HFFc6 (cell line): ENCODE measurements at places on chromosomes 7 and 10.
A peak's percentile ranks its signal among the peaks of the same experiment; 100 is the strongest.

DNA sequence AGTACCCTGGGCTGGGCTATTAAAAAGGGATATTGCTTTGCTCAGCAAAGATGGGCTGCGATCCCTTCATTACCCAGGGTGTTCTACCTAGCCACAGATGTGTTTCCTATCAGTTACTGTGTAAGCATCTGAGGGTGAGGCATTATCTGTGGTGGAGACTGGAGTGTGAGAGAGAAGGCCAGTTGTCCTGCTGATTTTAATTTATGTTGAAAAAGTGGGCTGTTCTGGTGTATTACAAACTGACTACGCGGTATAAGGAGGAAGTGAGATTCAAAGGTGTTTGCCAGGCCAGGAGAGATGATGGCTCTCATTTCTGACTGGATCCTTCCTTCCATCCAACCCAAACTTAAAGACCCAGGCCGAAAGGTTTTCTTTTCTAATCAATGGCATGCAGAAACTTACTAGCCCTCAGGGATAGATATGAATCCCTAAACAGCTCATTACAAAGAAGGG lies 7.6 kb downstream of the TCF7L2 start:
- peaks cover 16% of the 10 kb centered on the region for H3K36me3 ChIP-seq
- DNase-seq = no peak
- peak overlapping the region; percentile 96 for H3K4me3 ChIP-seq
- H3K27me3 ChIP-seq = no peaks in the 10 kb centered on the region
- H3K27ac ChIP-seq = peak overlapping the region; percentile 89

DNA sequence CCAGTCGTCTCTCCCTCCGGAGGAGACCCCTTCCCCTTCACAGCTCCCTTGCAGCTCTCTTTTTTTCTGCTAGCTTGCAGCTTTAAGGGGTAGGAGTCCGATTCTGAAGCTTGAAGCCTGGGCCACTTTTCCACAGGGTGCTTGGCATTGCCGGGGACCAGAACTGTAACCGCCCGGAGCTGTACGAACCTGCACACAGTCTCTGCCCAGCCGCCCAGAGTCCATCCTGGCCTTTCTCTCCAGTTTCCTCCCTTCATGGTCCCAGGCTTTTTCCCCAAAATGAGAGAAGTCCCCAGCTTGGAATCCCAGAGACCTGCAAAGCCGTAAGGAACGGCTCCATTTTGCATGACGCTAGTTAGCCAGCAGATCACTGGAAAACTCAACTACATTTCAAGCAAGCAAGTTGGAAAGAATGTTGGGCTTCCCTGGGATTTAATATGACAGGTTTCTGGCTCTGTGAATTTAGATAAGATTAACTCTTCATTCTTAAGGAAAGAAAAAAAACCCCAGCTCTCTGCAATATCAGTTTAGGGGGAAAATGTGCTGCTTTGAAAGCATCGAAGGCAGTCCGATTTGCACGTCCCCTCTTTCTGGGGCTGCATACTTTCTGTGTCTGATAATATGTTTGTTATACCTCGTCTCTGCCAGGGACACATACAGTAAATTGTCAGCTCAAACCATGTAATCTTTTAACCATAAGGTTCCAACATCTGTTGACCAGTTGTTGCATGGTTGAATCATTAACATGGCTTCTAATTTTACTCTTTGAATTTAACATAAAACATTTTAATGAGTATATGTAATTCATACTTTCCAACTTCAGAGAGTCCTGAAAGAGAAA lies 190.0 kb upstream of the LYZL2 start:
- H3K36me3 ChIP-seq = no peaks in the 10 kb centered on the region
- peak overlapping the region; percentile 87 for H3K4me3 ChIP-seq
- peaks cover 51% of the 10 kb centered on the region for H3K4me1 ChIP-seq
- DNase-seq = peak; percentile 19
- peaks cover 2% of the 10 kb centered on the region; the same call in 1 of the 2 replicates for H3K27me3 ChIP-seq

GRCh38 chr7:18866359-18867036 lies 250.9 kb downstream of the TWIST1 start:
- H3K4me3 ChIP-seq = no peak overlapping the region
- no peaks in the 10 kb centered on the region for H3K27me3 ChIP-seq
- peak overlapping the region; percentile 84 for H3K27ac ChIP-seq
- DNase-seq = peak; percentile 96
- no peaks in the 10 kb centered on the region for H3K36me3 ChIP-seq

DNA sequence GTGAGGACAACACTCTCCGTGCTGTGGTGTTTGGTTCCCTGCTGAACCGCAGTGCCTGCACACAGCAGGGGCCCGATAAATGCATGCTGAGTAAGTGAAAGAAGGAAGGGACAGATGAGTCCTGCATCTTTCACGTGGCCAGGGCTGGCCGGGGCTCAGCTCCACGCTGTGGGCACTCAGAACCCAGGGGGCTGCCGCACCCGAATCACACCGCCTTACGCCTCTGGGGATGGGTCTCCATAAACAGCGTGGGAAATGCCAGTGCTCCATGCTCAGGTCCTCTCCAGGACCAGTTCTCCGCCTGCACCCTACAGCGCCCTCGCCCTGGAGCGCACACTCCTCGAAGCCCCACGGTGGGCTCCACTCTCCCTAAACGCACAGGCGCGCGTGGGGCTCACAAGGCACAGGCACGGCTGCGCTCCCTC lies 38.1 kb downstream of the RASGEF1A start:
- peaks cover 45% of the 10 kb centered on the region for H3K27me3 ChIP-seq
- no peak for DNase-seq
- no peak overlapping the region for H3K27ac ChIP-seq

DNA sequence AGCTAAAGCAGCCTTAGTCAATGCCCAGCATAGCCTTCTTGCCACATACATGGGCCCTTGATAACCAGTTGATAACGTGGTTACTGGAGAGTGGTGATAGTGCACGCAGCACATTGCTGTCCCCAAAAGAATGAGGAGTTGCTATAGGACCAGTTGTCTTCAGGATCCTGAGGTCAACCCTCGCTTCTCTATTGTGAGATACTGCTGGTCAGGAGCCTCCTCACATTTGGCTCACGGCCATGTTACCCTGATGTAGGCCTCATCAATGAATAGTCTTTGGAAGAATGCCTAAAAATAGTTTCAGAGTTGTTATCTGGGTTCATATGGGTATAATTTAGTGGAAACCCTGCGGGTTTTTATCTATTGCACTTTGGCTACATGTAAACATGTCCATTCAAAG lies 230.7 kb downstream of the VTI1A start:
- H3K27me3 ChIP-seq = no peaks in the 10 kb centered on the region
- H3K27ac ChIP-seq = no peak overlapping the region
- H3K36me3 ChIP-seq = peaks cover 4% of the 10 kb centered on the region; the same call in 1 of the 2 replicates
- no peak overlapping the region for H3K4me3 ChIP-seq
- H3K4me1 ChIP-seq = no peaks in the 10 kb centered on the region

DNA sequence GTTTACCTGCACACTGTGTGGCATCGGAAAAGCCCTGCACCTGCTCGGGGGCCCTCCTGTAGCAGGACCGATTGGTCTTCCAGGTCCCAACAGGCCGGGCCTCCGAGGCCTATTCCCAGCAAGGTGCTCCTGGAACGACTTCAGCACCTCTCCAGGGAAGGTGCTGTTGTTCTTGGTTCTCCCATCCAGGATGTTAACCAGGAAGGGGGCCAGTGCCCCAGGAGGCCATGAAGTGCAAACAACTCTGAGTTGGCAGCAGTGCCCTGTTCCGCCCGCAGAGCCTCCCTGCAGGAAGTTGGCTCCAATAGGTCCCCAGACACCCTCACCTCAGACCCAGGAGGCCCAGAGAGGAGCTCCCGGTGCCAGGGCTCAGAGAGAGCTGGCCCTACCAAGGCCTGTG lies 64.0 kb upstream of the DUSP5 start:
- no peaks in the 10 kb centered on the region; the same call in 1 of the 2 replicates for H3K27me3 ChIP-seq
- no peak overlapping the region for H3K27ac ChIP-seq
- no peak for DNase-seq
- peaks cover 8% of the 10 kb centered on the region for H3K36me3 ChIP-seq
- H3K4me1 ChIP-seq = peaks cover 22% of the 10 kb centered on the region

DNA sequence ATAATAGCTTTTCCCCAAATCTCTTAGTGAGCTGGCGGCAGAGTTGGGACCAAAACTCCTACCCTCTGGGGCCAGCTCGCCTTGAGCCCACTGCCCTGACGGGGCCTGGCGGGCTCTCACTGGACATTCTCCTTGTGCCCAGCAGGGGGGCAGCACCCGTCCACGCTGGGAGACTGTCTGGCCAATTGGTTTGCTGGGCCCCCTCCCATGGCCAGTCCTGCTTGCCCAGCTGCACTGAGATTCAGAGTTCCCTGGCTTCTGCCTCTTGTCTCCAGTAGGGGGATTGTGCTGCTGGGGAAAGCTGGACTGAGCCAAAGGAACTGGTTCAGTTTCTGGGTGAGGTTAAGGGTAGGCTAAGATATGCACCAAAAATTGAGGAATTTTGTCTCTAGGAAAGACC lies 59.8 kb downstream of the RAMP3 start:
- no peak overlapping the region for H3K27ac ChIP-seq
- H3K36me3 ChIP-seq = no peaks in the 10 kb centered on the region
- H3K4me3 ChIP-seq = no peak overlapping the region
- H3K4me1 ChIP-seq = no peaks in the 10 kb centered on the region
- H3K27me3 ChIP-seq = peaks cover 40% of the 10 kb centered on the region
- no peak for DNase-seq

DNA sequence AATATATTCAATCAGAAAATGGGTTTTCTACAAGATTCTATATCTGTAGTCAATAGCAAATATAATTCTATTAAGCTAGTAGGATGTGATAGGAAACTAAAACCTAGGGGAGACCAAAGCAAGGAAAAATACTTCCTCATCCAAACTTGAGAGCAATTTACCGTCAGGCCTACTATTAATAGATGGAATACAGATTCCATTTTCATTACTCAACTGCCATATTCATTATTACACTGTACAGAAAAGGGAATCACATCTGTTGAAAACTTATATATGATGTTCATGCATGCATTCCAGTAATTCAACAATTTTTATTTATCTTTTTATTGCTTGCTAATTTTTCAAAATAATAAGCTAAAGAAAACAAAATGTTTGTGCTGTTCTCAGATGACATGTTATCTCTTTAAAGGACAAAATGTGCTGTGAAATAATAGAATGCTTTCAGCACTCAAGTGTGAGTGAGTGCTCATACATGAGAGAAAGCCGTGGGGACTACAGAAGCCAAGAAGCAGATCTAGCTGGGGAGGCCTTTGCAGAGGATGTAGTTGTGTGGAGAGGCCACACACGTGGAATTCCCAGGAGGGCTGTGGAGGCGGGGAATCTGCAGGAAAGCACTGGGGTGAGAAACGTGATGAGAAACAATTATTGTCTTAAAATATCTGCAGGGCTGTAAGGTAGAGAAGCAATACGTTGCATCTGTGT lies 110.0 kb downstream of the EGFR start:
- peaks cover under 1% of the 10 kb centered on the region; the same call in 1 of the 2 replicates for H3K27me3 ChIP-seq
- H3K4me3 ChIP-seq = peak overlapping the region; percentile 69
- peak overlapping the region; percentile 98 for H3K27ac ChIP-seq
- H3K4me1 ChIP-seq = peaks cover 99% of the 10 kb centered on the region
- DNase-seq = peak; percentile 39

GRCh38 chr7:43467406-43467805 lies 115.5 kb upstream of the STK17A start:
- H3K4me3 ChIP-seq = no peak overlapping the region
- H3K27ac ChIP-seq = 0 out of 2 replicates have a peak overlapping the region, but pooled peaks have one; percentile 27
- peaks cover 7% of the 10 kb centered on the region for H3K27me3 ChIP-seq
- peaks cover 26% of the 10 kb centered on the region for H3K4me1 ChIP-seq
- peak; percentile 23 for DNase-seq

- DNase-seq = no peak
- no peaks in the 10 kb centered on the region for H3K36me3 ChIP-seq
- no peak overlapping the region for H3K27ac ChIP-seq
Observed at GRCh38 chr10:34213805-34214197, 601.3 kb downstream of the PARD3 start.

DNA sequence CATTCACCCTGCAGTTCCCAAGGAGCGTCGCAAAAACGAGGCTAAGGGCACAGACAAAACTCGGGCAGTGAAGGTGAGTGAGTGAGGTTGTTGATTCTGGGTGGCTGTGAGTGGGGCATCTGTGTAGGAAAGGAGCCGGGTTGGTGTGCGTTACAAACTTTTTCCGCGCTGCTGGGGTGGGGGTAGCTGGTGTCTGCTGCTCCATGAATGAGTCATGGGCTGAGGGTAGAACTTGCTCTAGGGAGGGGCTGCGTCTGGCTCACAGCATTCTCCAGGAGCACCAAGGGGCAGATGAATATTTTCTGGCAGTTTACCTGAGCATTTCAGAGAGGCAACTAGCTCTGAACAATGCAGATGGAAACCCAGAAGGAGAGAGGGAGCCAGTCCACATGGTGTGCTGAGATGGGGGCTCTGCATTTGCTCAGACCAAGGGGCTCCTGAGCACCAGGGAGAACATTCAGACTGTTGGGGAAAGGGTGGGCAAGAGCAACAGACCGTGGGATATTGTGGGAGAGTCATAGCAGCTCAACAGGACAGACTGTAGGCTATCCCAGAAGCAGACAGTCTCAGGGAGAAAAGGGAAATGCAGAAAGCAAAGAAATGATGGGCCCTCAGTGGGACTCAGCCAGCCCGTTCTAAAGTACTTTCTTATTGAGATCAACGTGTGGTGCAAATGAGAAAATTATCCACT lies 18.8 kb downstream of the NOBOX start:
- no peak overlapping the region for H3K4me3 ChIP-seq
- H3K27ac ChIP-seq = no peak overlapping the region
- no peaks in the 10 kb centered on the region; the same call in 1 of the 2 replicates for H3K27me3 ChIP-seq
- H3K4me1 ChIP-seq = peaks cover 6% of the 10 kb centered on the region; the same call in 1 of the 2 replicates
- no peaks in the 10 kb centered on the region for H3K36me3 ChIP-seq

DNA sequence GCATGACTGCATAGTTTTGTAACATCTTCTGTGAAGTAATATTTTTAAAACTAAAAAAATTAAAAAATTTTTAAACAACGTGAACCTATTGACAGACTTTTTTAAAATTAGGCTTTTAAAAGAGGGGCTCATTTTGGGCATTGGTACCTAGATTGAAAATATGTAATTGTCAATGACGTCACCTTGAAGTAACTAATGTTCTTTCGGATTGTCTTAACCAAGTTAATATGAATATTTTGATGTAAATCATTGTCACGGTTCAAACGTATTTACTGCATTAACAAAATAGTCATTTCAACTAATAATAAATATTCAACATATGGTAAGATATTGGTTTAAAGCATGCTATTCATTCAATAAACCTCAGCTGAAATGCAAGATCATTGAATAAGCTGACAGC lies 719.8 kb downstream of the ANKRD7 start:
- H3K27me3 ChIP-seq = no peaks in the 10 kb centered on the region
- no peak for DNase-seq
- no peaks in the 10 kb centered on the region for H3K36me3 ChIP-seq
- no peak overlapping the region for H3K4me3 ChIP-seq
- no peak overlapping the region for H3K27ac ChIP-seq

GRCh38 chr10:78868048-78868447 lies 200.7 kb upstream of the ZMIZ1 start:
- no peak overlapping the region for H3K4me3 ChIP-seq
- no peaks in the 10 kb centered on the region for H3K4me1 ChIP-seq
- no peaks in the 10 kb centered on the region for H3K36me3 ChIP-seq

GRCh38 chr10:78328592-78329404 lies 295.1 kb downstream of the RPS24 start:
- H3K4me1 ChIP-seq = peaks cover 23% of the 10 kb centered on the region
- H3K36me3 ChIP-seq = peaks cover 30% of the 10 kb centered on the region
- H3K27ac ChIP-seq = no peak overlapping the region
- DNase-seq = no peak

GRCh38 chr7:78073609-78074382 lies 275.2 kb downstream of the PHTF2 start:
- H3K4me1 ChIP-seq = peaks cover 8% of the 10 kb centered on the region; the same call in 1 of the 2 replicates
- H3K4me3 ChIP-seq = no peak overlapping the region
- no peaks in the 10 kb centered on the region; the same call in 1 of the 2 replicates for H3K36me3 ChIP-seq
- no peak for DNase-seq
- H3K27ac ChIP-seq = no peak overlapping the region
- no peaks in the 10 kb centered on the region for H3K27me3 ChIP-seq

- H3K36me3 ChIP-seq = no peaks in the 10 kb centered on the region
- H3K4me1 ChIP-seq = no peaks in the 10 kb centered on the region
- no peak overlapping the region for H3K4me3 ChIP-seq
- no peak for DNase-seq
Observed at GRCh38 chr7:20554072-20554471, 61.4 kb upstream of the ABCB5 start.
